Activated naive CD4-positive, alpha-beta T cell treated with anti-CD3 and anti-CD28 coated beads for 36 hours (primary cell): ENCODE measurements at places on chromosomes 7 and 10. TPM values are rescaled to one million over a fixed set of nuclear protein-coding genes. Genes with fewer than 3 reads are reported as not detected.

GRCh38 chr10:57919864-57920263, 347.8 kb downstream of the IPMK start:
- H3K36me3 ChIP-seq: no peaks in the 10 kb centered on the region
- H3K27ac ChIP-seq: no peak overlapping the region
- H3K4me1 ChIP-seq: no peaks in the 10 kb centered on the region
- no peak overlapping the region for H3K4me3 ChIP-seq

The DTX2 gene
- total RNA-seq: 17.9 TPM

The CYP2E1 gene
- 0.42 TPM for total RNA-seq

DNA sequence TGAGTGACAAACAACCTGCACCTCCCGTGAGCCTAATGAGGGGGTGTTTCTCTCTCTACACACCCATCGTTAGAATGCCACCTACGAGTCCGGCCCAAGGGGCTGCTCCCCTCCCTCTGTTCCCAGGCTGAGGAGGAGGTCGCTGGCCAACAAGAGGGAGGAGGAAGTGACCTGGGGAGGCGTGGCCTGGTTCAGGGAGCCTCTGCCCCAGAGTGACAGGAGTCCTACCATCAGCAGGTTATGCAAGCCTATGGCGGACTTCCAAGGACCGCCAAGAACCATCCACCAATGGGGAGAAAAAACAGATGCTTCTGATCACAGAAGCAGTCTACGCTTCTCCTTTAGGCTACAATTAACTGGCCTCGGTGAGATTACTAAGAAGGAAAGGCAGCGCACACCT, 12.3 kb upstream of the EGFR start:
- no peak overlapping the region for H3K4me3 ChIP-seq
- DNase-seq: no peak
- H3K4me1 ChIP-seq: no peaks in the 10 kb centered on the region
- no peaks in the 10 kb centered on the region for H3K36me3 ChIP-seq
- H3K27ac ChIP-seq: no peak overlapping the region
- peaks cover 20% of the 10 kb centered on the region for H3K27me3 ChIP-seq

- DNase-seq: no peak
- H3K4me3 ChIP-seq: no peak overlapping the region
- no peaks in the 10 kb centered on the region for H3K27me3 ChIP-seq
- H3K4me1 ChIP-seq: no peaks in the 10 kb centered on the region
- H3K36me3 ChIP-seq: no peaks in the 10 kb centered on the region
These were observed 775.7 kb upstream of the IGFBP3 start for GRCh38 chr7:46696741-46697140.

GRCh38 chr7:7706556-7707172, 11.7 kb downstream of the RPA3 start:
- peaks cover 24% of the 10 kb centered on the region for H3K4me1 ChIP-seq
- no peak overlapping the region for H3K4me3 ChIP-seq
- no peaks in the 10 kb centered on the region for H3K27me3 ChIP-seq
- no peak for DNase-seq

- H3K27me3 ChIP-seq: peaks cover 35% of the 10 kb centered on the region
- H3K27ac ChIP-seq: no peak overlapping the region
- no peaks in the 10 kb centered on the region for H3K36me3 ChIP-seq
- no peak overlapping the region for H3K4me3 ChIP-seq
- H3K4me1 ChIP-seq: peaks cover 2% of the 10 kb centered on the region
- peak; percentile 76 for DNase-seq
These were observed 17.9 kb upstream of the AGK start for GRCh38 chr7:141533149-141533949.

DNA sequence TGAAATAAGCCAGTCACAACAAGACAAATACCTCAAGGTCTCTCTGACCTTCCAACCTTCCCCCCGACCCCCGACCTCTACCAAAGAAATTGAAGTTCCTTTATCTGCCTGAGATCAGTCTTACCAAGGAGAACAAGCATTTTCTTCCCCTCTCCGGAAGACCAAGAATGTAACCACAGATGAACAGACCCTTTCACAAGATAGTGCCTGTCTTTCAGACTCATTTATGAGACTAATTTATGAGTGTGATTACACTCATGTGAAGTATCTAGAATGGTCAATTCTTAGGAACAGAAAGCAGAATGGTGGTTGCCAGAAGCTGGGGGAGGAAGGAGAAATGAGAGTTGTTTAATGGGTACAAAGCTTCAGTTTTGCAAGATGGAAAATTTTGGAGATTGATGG, 108.9 kb upstream of the MKLN1 start:
- H3K27ac ChIP-seq: no peak overlapping the region
- DNase-seq: no peak
- no peaks in the 10 kb centered on the region for H3K27me3 ChIP-seq
- H3K4me3 ChIP-seq: no peak overlapping the region

The ZNF786 gene
- 2.2 TPM for total RNA-seq

GRCh38 chr7:115582956-115583355, 447.6 kb downstream of the TFEC start:
- peaks cover 4% of the 10 kb centered on the region for H3K27me3 ChIP-seq
- no peaks in the 10 kb centered on the region for H3K4me1 ChIP-seq
- H3K4me3 ChIP-seq: no peak overlapping the region
- no peaks in the 10 kb centered on the region for H3K36me3 ChIP-seq
- no peak overlapping the region for H3K27ac ChIP-seq

DNA sequence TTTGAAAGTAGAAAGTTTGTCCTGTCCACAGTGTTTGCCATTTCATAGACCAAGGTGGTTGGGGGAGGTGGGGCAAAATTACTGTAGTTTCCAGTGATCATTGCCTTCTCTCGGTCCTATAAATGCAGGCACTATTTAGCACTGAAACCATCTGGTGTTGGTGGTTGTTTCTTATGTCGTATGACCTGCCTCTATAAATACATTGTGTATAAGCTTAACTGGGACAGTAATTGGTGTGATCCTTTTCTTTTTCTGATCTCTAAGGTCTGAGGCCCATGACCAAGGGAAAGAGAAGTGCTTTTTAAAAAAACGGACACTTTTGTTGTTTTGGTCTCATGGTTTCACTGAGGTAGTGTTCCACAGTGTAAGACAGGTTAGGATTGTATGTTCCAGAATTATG, 63.1 kb downstream of the AUTS2 start:
- no peaks in the 10 kb centered on the region for H3K27me3 ChIP-seq
- no peaks in the 10 kb centered on the region for H3K4me1 ChIP-seq
- no peaks in the 10 kb centered on the region for H3K36me3 ChIP-seq
- no peak overlapping the region for H3K4me3 ChIP-seq
- no peak for DNase-seq
- no peak overlapping the region for H3K27ac ChIP-seq

- peaks cover 5% of the 10 kb centered on the region for H3K27me3 ChIP-seq
- H3K36me3 ChIP-seq: no peaks in the 10 kb centered on the region
- no peak overlapping the region for H3K4me3 ChIP-seq
- H3K27ac ChIP-seq: no peak overlapping the region
These were observed 219.7 kb upstream of the STK17A start for GRCh38 chr7:43363035-43363791.

- peaks cover 1% of the 10 kb centered on the region for H3K4me1 ChIP-seq
- H3K36me3 ChIP-seq: no peaks in the 10 kb centered on the region
- DNase-seq: peak; percentile 11
- H3K4me3 ChIP-seq: no peak overlapping the region
- H3K27me3 ChIP-seq: peaks cover 27% of the 10 kb centered on the region
These were observed 182.0 kb downstream of the RPS24 start for GRCh38 chr10:78215645-78216044.

DNA sequence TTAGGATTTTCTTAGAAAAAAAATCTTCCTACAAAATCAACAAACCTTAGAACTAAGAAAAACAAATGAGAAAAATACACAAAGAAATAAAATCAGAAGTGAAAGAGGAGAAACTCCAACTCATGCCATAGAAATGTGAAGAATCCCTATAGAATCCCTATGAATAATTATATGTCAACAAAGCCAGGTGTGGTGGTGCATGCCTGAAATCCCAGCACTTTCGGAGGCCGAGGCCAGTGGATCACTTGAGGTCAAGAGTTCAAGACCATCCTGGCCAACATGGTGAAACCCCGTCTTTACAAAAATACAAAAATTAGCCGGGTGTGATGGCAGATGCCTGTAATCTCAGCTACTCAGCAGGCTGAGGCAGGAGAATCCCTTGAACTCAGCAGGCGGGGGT, 27.1 kb downstream of the ACSM6 start:
- no peak overlapping the region for H3K4me3 ChIP-seq
- H3K36me3 ChIP-seq: no peaks in the 10 kb centered on the region
- no peaks in the 10 kb centered on the region for H3K4me1 ChIP-seq
- DNase-seq: no peak
- no peak overlapping the region for H3K27ac ChIP-seq

The NAT16 gene
- not detected for total RNA-seq

The SPAM1 gene
- total RNA-seq: not detected

DNA sequence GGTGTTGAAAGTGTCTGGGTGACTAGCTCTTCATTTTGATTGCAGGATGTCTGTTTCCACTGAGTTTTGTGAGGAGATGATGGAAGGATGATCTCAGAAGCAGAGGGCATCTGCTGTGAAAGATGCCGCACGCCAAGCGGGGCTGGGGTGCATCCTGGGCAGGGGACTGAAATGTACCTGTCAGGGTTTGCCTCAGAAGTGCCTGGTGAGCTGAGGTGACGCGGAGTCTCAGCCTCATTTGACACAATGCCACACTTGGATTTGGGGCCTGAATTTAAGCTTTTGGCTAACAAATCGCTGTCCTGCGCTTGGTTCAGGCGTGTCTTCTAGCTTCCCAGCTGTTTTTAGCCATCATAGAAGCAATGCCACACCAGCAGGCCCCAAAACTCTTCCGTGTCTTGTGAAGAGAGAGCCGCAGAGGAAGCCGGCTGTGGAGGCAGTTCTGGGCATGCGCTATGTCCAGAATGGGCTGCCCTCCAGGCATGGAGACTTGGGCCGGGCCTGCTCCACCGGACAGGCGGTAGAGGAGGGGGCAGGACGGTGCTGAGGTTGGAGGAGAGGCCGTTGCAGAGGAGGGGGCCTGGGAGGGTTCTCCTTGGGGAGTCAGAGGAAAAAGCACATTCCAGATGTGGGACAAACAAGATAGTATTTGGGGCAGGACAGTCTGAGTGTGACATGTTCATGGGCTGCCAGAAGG, 31.2 kb downstream of the WDR86 start:
- peaks cover 8% of the 10 kb centered on the region for H3K27me3 ChIP-seq
- no peaks in the 10 kb centered on the region for H3K36me3 ChIP-seq
- no peak overlapping the region for H3K4me3 ChIP-seq
- DNase-seq: no peak
- peak overlapping the region; percentile 4 for H3K27ac ChIP-seq

The ODAD2 gene
- total RNA-seq: 0.22 TPM

DNA sequence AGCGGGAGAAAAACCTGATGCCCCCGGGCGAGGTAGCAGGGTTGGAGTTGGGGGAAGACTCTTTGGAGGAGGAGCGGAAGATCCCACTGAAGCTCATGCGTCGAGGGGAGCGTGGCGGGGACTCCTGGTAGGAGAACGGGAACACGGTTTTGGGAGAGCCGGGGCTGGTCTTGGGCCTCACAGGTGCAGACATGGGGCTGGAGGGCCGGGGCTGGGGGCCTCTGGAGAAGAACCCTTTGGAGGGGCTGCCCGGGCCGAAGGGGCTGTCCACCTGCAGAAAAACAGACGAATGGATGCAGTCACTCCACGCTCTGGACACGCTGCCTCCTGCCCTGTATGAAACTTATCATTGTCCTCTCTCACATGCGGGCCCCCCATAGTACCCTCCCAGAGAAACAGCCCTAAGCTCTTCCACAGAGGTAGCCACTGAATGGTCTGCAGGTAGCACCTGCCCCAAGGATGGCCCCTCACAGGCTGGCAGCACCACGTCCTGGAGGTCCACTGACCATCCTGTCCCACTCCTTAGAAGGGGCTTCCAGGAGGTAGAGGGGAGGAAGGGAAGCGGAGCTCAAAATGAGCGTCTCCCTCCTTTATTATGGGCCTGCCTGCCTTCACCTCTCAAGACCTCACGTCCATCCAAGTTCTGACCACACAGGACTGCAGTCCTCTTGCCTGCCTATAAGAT, 95.6 kb downstream of the PRKAG2 start:
- no peaks in the 10 kb centered on the region for H3K36me3 ChIP-seq
- peaks cover 2% of the 10 kb centered on the region for H3K4me1 ChIP-seq
- no peak overlapping the region for H3K27ac ChIP-seq
- no peaks in the 10 kb centered on the region for H3K27me3 ChIP-seq

The HABP2 gene
- not detected for total RNA-seq

The CALHM1 gene
- total RNA-seq: not detected

The ZNF518A gene
- 12.1 TPM for total RNA-seq

The LEP gene
- not detected for total RNA-seq

GRCh38 chr7:115864082-115864481, 166.5 kb downstream of the TFEC start:
- H3K4me3 ChIP-seq: no peak overlapping the region
- DNase-seq: no peak
- peaks cover 2% of the 10 kb centered on the region for H3K27me3 ChIP-seq
- H3K36me3 ChIP-seq: no peaks in the 10 kb centered on the region
- no peak overlapping the region for H3K27ac ChIP-seq

The TRIM50 gene
- not detected for total RNA-seq

DNA sequence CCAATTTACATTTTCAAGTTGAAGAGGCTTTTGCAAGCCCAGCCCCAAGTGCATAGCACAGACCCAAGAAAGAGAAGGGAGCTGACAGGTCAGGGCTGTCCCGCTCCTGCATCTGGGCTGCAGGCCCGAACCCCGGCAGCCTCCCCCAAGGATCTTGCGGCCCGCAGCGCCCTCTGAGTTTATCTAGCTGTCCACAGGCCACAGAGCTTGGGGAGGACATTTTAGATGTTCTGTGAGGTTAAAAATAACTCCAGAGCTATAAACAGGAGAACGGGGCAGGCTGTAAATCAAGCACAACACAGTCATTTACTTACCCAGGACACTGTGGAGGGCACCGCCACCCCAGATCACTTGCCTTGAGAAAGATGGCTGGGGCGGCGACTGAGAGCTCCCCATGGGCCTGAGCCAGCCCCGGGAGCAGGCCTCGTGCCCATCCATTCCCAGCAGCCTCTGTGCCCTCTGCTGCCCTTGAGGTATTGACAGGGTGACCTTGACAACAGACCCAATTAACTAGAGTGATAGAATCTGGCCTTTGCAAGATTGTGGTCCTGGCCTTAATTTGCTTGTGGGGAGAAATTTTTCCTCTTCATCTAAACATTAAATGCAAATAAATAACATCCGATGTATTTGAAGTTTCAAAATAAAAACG, 563.0 kb downstream of the TCERG1L start:
- H3K4me3 ChIP-seq: no peak overlapping the region
- H3K27ac ChIP-seq: no peak overlapping the region
- H3K27me3 ChIP-seq: peaks cover 3% of the 10 kb centered on the region
- H3K36me3 ChIP-seq: no peaks in the 10 kb centered on the region
- DNase-seq: no peak

DNA sequence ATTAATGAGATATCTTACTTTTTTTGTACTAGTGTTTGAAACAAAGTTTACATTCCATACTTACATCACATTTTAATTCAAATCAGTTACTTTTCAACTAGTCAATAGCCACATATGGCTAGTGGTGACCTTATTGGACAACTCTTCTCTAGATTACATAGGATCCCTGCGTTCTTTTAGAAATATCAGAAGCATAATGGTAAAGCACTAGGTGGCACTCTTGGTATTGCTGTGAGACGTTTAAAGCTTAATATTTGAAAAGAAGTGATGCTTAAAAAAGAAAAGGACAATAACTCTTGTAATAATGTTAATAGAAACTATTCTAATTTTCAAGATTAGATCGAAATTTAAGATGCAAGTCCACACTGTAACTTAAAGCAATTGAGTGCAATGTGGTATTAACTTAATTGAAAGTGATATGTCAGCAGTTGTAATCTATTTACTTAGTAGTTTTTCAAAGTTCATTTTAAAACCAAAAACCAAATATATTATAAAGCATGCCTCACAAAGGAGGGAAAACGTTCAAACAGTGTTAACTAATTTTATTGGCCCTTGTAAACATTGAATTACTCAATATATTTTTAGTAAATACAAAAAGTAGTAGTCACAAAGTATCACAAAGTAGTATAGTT, 339.1 kb downstream of the ATRNL1 start:
- DNase-seq: no peak
- H3K27ac ChIP-seq: no peak overlapping the region
- H3K4me1 ChIP-seq: no peaks in the 10 kb centered on the region
- H3K36me3 ChIP-seq: no peaks in the 10 kb centered on the region
- H3K4me3 ChIP-seq: no peak overlapping the region
